ENCODE measurements at places on chromosomes 4 and X.

- DNase-seq, result no peak
These were observed 1.0 kb downstream of the SLITRK4 start for GRCh38 chrX:143634663-143635455.

- DNase-seq, result no peak
These were observed 463.0 kb upstream of the CPEB2 start for GRCh38 chr4:14539246-14539645.

DNA sequence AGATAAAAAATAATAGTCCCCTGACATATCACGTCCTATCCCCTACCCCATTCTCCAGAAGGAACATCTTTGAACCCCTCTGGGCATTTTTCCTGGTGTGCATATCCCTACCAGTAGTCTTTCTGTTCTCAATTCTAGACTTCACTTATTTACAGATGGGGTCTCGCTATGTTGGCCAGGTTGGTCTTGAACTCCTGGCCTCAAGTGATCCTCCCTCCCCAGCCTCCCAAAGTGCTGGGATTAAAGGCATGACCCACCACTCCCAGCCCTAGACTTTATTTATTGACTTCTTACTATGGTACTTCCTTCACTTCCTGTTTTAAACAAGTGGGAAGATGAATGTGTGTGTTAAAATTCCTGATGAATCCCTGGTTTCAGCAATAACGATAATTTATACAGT lies 612 bp upstream of the RRAGB start:
- no peak for DNase-seq

DNA sequence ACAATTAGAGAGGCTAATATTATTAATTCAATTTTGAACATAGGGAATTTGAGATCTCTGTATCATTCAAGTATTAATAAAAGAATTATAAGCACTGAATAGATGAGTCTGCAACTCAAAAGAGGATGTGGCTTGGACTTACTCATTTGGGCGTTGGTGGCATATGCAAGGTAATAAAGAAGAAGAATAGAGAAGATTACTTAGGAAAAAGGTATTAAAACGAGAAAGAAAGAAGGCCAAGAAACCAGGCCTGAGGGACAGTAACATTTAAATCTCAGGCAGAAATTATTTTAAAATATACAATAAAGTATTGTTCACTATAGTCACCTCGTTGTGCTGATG lies 383.0 kb upstream of the INTU start:
- no peak for DNase-seq

GRCh38 chr4:1043651-1044468 lies 32.4 kb downstream of the FGFRL1 start:
- DNase-seq, result no peak

- no peak for DNase-seq
These were observed 2.3 kb upstream of the SASH3 start for GRCh38 chrX:129777218-129778030.

- no peak for DNase-seq
These were observed 26.5 kb downstream of the GALNT7 start for GRCh38 chr4:173195109-173195508.

- DNase-seq, result no peak
These were observed 13.8 kb upstream of the ENOX2 start for GRCh38 chrX:130916636-130917422.

- DNase-seq, result no peak
These were observed 31.6 kb downstream of the UGDH start for GRCh38 chr4:39495446-39496213.

GRCh38 chrX:123201720-123202119 lies 17.6 kb downstream of the GRIA3 start:
- no peak for DNase-seq

GRCh38 chrX:107537815-107538214 lies 88.4 kb downstream of the FRMPD3 start:
- no peak for DNase-seq

DNA sequence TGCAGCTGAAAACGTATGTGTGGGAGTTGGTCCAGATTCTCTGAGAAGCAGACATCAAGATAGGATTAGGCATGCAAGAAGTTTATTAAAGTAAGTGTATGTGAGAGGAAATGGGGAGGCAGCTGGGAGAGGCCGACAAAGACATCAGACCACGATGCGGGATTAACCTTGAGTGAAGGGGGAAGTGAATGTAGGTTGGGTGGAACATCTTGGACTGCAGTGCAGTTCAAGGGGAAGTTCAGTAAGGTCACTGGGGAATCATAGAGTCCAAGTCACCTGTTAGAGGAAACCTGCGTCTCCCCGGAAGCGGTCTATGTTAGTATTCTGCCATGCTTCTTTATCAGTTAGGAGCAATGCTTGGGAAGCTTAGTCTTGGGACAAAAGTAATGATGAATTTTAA lies 22.0 kb downstream of the CXCL8 start:
- DNase-seq, result no peak

DNA sequence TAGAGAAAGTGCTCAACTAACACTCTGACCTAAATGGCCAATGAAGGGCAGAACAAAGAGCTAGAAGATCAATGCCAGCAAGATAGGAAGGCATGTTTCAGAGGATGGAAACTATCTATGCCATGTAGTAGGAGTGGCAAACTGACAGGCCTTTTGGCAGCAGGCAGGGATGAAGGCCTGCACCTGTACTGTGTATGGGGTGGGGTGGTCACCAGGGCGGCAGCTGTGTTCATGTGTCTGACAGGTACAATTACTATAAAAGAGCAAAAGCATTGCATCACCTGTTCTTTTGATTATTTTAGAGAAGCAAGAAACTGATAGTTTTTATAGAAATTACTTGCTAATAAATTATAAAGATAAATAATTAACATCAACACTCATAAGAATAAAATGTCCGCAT lies 239.1 kb downstream of the CAMK2D start:
- no peak for DNase-seq

DNA sequence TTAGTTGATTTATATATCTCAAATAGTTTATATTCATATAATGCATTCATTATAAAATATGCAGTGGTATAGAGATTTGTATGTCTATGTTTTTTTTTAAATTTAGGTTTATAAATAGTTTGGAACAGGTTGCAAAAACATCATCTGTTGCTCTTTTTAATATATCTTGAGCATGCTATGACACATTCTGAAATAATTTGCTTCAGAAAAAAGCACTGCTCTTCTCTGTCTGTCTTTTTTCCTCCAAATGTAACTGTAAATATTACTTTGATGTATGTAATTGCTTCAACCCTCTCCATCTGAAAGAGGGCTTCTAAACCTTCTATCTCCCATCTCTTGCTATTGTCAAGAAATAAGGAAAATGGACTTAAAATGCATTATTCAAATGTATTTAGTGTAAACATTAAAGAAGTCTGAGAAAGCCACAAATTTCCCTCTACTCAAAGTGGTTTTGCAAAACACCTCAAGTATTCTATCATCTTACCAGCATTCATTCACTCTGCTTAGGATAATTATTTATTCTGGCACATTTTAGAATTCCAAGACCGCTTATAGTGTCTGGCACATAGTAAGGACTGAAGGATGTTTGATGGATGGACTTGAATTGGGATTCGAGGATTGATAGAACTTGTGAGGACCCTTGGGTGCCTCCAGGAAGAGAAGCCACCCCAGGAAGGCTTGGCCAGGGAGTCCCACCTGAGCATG lies 87.8 kb downstream of the CLNK start:
- DNase-seq, result no peak

GRCh38 chr4:175444512-175444911 lies 367.6 kb downstream of the GPM6A start:
- DNase-seq, result no peak

- DNase-seq, result no peak
These were observed 33.5 kb downstream of the TMEM164 start for GRCh38 chrX:110036162-110037033.

GRCh38 chr4:16067515-16067914 lies 16.3 kb downstream of the PROM1 start:
- no peak for DNase-seq

DNA sequence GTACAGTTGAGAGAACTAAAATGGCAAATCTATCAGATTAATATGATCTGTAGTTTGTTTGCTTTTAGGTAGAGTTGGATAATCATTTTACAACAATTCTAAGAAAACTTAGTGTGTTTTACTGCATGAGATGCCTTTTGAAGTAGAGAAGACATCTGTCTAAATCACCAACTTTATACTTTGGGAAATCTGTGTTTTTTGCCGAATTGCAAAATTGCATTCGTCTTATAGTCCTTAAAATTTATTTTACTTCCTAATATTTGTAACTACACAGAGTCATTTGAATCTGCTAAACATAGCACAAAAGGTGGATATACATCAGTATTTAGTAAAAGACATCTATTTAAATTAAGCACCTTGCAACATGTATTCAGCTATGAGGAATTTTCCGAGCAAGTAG lies 100.0 kb downstream of the CCSER1 start:
- DNase-seq, result no peak

DNA sequence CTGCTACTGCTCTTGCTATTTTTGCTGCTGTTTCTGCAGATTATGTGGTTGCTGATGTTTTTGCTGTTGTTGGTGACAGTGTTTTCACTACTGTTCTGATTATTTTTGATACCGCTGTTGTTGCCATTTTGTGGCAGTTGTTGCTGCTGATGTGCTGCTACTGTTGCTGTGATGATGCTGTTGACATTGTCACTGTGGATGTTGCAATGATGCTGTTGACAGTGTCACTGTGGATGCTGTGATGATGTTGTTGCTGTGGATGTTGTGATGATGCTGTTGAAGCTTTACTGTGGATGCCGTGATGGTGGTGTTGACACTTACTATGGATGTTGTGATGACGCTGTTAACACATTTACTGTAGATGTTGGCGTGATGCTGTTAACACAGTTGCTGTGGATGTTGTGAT lies 180.3 kb downstream of the EVC2 start:
- DNase-seq, result no peak

DNA sequence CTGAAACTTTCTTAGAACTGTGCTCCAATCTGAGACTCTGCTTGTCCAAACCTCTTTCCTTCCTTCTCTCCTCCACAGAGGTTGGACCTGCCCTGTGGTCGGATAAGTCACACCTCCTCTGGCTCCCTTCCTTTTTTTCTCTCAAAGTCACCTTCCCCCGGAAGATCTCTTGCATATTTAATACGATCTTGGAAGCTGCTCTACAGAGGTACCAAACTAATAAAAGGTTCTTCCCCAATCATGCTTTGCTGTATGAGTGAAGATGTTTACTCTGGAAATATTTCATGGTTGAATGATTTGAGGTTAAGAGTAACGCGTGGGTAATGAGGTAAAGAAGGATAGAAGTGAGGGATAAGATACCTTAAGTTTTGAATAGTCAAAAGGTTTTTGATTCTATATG lies 166.0 kb downstream of the ATG4A start:
- DNase-seq, result no peak

- no peak for DNase-seq
These were observed 70.5 kb downstream of the SOX3 start for GRCh38 chrX:140434347-140434746.

DNA sequence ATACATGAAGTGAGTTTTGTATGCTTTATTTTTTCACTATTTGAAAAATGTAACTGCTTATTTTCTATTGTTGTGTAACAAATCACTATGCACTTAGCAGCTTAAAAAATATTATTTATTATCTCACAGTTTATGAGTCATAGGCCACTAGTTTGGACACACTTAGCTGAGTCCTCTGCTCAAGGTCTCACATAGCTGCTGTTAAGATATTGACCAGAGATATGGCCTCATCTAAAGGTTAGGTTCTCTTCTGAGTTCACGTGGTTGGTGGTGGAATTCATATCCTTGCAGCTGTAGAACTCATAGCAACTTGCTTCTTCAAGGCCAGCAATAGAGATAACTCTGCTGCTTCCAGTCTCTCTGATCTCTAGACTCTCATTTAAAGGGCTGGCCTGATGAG lies 534.4 kb downstream of the SPRY1 start:
- no peak for DNase-seq

GRCh38 chr4:28062562-28062961 lies 1201.9 kb downstream of the STIM2 start:
- DNase-seq, result no peak

DNA sequence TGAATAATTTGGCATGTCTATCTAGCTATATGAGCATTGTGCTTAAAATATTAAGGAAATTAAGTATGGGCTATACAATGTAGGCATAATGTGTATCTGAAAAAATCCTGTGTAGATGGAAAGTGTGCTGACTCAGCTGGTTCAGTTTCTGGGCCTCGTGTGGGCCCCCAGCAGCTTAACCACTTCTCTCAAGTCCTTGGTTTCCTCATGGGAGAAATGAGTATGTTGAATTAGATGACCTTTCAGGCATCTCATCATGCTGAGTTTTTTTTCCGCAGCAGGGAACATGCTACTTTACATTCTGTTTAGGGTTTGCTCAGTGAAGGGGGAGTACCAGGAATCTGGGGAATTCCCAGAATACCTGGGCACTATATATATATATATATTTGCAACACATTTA lies 30.5 kb downstream of the RHOH start:
- DNase-seq, result no peak

DNA sequence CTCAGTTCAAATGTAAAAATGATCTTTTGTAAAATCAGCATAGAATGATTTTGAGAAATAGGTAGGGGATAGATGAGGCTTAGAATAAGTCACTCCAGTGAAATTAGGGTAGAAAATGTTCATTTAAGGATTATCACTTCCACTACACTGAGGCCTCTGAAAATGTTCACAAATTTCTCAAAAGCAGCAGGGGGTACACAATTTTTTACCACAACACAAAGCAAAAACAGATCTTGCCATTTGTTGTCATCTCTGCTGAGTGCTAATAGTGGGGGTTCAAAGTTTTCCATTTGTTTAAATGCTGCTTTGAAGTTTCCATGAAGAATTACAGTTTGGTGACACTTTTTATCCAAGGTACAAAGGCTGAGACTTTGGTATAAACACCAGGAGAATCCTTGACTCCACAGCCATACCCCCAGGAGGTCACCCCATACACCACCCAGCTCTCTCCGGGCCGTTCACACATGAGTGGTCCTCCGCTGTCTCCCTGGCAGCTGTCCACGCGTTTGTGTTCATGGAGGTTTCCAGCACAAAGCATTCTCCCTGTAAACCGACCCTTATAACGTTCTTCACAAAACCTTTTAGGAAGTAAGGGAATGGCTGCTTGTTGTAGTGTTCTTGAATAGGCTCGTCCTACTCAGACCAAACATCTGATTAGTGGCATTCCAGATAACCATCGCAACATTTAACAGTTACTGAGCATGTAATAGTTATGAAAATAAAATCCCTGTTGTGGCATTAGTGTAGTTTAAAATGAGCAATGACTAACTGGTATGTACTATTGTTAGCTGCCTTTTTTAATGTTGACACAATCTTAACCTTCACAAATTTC lies 71.0 kb downstream of the PRSS12 start:
- DNase-seq, result no peak

- DNase-seq, result no peak
These were observed 17.7 kb downstream of the EFNB1 start for GRCh38 chrX:68846536-68846935.

- DNase-seq, result no peak
These were observed 779.1 kb upstream of the HTR2C start for GRCh38 chrX:113804819-113805218.

DNA sequence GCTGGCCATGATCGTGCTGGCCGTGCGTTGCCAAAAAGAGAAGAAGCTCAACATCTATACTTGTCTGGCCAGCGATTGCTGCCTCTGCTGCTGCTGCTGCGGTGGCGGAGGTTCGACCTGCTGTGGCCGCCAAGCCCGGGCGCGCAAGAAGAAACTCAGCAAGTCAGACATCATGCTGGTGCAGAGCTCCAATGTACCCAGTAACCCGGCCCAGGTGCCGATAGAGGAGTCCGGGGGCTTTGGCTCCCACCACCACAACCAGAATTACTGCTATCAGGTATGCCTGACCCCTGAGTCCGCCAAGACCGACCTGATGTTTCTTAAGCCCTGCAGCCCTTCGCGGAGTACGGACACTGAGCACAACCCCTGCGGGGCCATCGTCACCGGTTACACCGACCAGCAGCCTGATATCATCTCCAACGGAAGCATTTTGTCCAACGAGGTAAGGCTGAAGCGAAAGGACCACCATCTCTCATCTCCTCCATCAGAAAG lies 3.3 kb downstream of the PCDH10 start:
- DNase-seq, result no peak
